Hematopoietic multipotent progenitor cell treated with erythropoietin and hydrocortisone succinate and interleukin-3 and kit ligand, for 17 days (in vitro differentiated cells): ENCODE measurements at places on chromosomes 1 and 21.

DNA sequence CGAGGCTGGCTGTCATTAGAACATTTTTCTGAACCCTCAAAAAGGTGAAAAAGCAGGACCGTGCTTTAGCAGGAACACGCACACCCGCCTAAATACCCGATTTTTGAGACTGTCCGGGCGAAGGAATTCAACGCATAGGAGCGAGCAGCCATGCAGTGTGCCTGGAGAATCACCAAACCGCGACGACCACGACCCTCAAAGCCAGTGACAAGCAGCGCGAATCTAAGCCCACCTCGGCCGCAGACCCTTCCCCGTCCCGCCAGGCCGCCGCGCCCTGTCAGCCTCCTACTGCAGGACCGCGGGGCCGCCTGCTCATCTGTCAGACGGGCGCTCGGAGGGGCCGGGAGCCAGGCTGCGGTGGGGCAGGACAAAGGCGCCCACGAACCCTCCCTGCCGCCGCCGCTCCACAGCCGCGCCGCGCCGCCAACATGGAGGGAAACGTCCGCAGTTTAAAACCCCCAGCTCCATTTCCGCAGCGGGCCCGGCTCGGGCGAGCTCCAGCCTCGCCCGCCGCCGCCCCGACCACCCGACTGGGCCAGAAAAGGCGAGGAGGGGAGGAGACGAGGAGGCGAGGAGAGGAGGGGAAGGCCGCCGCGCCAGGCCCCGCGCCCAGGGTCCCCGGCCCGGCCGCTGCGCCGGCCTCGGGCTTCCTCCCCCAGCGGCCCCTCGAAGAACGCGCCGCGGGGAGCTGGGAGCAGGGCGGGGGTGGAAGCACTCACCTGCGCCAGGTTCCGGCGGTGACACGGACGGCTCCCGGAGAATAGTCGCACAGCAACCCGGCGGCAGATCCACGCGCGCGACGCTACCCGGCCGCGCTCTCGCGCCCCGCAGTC is at the start of gene LBR:
TSS of gene LBR (minus strand) at position 804 of the 833 bp plus-strand sequence. CDS start 3,963 bp downstream, outside the sequence.
- no peak for DNase-seq

- DNase-seq: no peak
Observed at GRCh38 chr1:30746212-30747032, 11.2 kb downstream of the LAPTM5 start.

DNA sequence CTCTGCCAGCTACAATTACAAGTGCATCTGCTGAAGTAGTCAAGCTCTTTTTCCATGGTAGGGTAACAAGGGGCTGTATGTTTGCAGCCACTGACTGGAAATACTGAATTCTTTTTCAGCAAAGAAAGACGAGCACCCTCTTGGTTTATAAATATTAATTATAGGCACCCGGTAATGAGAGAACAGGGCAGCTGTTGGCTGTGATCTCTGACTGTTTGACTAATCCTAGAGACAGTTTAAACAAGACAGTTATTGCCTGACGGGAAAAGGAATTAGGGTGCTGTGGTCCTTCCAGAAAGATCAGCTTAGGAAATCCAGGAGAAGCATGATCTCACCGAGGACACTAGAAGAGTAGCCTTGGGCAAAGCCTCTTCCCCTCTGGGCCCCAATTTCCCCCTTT is 183.7 kb upstream of the ZC3H12A start:
- DNase-seq: no peak

DNA sequence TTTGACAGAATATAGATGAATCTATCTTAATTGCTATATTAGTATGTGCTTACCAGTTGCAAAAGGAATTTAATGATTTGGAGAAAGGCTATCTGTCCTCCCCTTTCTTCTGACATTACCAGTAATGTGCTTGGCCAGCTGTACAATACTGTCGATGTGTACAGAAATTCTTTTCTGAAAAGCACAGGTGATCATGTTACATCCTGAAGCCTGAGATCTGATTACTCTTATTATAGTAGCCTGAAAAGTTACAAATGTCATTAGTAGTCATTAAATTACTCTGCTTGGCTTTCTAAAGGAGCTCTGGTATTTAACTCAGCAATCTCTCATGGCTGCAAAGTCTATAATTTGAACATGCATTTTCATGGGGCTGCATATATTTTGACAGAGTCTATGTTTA is 209.8 kb downstream of the PTPRC start:
- DNase-seq: no peak

- no peak for DNase-seq
Observed at GRCh38 chr1:219372916-219373615, 199.4 kb downstream of the LYPLAL1 start.

DNA sequence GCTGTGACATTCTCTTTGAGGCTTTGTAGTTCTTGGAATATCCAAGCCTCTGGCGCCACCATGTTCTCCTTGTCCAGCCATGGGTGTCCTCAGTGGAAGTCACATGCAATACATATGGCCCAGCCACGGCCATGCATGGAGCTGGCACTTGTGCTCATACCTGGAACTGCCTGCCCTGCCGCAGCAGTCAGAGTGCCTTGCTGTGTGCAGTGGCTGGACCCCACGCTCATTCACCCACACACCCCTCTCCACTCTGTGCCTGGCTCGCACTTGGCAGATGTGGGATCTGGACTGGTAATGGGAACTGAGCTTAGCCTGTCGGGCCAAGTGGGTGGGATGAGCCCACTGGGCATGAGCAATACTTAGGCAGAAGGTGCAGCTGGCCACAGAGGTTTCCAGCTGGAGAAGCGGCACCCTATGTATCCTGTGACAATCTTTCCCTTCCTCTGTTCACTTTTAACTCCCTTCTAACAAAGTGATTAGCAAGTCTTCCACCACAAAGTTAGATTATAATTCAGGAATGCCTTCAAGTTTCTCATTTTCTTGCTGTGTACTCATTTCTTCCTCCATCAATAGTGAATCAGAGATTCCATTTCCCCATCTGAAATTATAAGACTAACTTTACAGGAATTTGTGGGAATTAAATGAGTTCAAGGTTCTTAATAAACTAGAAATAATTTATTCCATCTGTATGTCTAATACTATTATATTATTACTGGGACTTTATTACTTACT is 351.6 kb upstream of the NCAM2 start:
- no peak for DNase-seq

DNA sequence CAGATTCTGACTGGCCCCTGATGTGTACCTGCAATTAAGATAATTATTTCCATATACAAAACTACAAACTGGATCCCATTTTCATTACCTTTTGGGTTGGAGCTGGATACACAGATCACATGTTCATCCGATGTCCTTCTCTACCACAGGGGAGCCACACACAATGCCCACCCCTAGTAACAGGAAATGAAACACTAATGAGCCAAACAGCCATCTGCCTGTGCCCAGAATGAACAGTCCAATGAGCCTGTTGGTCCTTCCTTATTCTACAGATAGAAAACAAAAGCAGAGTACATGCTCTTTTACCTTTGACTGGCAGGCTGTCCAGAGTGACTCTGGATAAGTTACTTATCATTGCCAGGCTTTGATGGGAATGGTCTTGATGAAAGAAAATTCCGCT is 68.6 kb downstream of the SIPA1L2 start:
- no peak for DNase-seq

DNA sequence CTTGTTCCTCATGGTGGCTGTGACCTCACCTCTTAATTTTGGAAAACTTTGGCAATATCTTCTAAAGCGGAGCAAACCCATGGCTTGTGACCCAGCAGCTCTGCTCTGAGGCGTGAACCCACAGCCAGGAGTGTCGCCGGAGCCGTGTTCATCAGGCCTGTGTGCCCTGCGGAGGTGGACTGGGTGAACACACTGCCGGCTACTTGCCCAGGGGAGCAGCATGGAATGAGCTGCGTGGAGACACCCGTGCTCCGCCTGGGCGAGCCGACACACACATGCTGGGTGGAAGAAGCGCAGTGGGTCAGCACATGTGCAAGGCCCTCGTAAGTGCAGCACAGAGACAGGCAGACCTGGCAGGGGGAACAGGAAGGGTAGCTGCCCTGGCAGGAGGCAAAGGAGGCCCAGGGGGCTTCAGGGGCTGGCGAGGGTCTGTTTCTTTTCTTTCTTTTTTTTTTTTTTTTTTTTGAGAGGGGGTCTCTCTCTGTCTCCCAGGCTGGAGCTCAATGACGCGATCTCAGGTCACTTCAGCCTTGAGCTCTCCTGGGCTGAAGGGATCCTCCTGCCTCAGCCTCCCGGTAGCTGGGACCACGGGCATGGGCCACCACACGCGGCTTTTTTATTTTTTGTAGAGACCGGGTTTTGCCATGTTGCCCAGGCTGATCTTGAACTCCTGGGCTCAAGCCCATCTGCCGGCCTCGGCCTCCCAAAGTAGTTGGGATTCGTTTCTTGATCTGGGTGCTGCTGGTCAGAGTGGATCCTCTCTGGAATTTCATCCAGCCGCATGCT is 41.8 kb downstream of the AGPAT3 start:
- no peak for DNase-seq

DNA sequence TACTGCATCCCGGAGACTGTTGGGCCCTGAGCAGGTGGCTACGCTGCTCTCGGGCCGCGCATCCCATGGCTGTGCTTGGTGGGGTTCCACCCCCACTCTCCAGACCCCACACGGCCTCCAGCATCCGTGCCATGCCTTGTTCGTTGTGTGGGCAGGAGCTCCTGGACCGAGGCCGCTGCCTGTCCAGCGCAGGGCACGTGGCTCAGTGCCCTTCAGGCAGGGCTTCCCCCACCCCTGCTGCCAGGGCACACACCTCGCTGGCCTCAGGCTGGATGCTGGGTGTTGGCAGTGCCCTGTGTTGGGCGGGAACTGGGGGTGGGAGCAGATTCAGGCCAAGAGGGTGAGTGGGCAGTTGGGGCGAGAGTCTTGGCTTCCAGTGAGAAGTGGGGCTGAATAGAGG is 9.9 kb downstream of the PRKCZ start:
- no peak for DNase-seq

DNA sequence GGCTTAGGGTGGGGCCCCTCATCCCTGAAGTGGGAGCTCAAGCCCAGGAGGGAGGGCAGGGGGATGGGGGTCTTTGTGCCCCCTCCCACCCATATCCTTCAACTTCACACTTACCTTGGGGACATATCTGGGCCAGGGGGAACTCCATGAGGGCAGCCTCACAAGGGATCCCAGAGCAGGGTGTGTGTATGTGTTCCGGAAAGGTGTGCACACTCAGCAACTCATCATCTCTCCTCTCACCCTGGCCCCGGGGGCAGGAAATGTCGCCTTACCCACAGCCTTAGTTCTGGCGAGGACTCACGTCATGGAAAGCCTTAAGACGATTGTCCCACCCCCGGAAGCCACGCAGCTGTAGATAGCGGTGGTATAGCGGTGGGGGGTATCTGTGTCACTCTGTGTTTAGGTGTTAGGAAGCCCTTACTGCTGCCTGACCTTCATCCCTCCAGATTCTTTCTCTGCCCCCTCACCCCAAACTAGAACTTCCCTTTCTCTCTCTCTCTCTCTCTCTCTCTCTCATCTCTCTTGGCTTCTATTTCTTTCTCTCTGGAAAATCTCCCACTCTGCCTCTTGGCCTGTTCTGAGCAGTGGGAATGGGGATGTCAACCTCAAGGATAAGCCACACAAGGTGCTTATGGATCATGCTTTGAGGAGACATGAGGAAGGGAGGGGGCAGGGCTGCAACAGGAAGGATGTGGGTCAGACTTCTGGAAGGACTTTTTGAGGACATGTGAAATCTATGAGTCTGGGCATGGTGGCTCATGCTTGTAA is at the start of gene SH2D2A:
TSS of gene SH2D2A (minus strand) at position 288 of the 768 bp plus-strand sequence. CDS start at position 148, 140 bp downstream.
- DNase-seq: no peak

DNA sequence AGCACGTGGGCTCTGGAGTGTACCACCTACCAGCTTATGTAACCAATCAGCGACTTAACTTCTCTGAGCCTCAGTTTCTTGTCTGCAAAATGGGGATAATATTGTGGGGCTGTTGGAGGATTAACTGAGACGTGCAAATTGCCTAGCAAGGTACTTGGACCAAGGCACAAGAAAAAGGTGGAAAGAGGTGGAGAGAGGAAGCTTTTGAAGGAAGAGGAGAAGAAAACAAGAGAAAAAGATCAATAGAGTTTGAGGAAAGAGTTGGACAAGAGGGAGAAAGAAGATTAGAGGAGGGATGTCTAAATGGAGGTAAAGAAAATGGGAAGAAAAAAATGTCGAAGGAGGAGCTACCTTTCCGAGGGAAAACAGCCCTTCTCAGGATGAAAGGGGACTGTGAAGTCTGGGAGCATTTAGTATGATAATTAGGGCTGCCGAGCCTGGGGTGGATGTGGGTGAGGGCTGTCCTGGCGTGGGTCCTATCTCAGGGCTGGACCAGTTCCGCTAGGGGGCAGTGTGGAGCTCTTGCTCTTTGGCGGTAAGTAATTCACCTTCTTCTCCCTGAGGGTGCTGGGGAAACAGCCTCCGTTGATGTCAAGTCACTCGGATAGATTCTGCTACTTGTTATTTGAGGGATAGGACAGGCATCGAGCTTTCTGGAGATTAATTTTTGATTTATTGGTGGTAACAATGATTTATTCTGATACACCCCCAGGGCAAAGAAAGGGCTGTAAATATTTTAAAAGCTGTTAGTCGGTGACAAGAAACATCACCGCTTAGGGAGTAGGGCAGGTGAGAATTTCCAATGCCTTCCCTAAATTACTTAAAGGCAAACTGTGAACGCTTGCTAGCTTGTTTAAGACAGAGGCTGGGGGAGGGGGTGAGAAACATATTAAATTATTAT is 79.0 kb upstream of the NFASC start:
- peak; percentile 78 for DNase-seq

- no peak for DNase-seq
Observed at GRCh38 chr21:36565540-36565939, 85.6 kb upstream of the CLDN14 start.

GRCh38 chr1:8017495-8018197 is 8.5 kb downstream of the ERRFI1 start:
- DNase-seq: no peak

DNA sequence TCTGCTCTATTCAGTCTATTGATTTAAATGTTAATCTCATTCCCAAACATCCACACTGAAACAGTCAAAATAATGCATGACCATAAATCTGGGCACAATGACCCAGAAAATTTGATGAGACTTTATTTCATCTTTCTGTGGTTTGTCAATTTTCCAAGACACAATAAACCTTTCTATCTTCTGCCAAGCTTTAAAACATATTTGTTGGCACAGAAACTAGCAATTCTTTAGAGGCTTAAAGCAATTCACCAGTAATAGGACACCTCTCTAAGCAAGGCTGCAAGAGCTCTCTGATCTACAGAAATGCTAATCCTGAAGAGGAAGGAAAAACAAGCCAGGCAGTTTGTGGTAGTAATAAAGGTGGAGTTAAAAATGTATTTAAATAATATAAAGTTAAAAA is 113.7 kb downstream of the FCRL5 start:
- DNase-seq: no peak

DNA sequence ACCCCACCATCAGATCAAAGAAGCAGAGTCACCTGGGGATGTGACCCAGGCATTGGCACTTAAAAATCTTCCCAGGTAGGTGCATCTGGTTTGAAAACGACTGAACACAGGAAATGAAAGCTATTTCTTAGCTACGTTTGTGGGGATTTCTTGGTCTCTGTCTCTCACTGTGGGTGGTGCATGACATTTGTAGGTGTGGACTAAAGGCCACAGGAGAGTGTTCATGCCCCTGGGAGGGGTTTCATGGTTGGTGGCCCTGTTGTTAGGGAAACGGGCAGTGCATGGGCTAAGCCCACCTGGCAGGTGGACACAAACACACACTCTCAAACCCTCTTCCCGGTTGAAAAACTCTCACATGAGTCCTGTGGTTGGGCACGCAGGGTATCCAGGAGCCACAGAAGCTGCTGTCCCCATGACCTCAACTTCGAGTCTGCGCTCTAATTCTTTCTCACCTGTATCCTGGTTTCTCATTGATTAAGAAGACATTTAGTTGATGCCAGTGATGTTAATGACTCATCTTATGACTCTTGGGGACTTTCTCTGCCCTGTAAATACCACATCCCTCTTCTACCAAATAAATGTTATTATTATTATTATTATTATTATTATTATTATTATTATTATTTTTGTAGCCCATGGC is 119.4 kb downstream of the MRPS6 start:
- DNase-seq: no peak
